ENCODE measurements at places on chromosomes 6 and 20.

GRCh38 chr6:106077170-106077569 lies 9.0 kb upstream of the PRDM1 start:
- no peak for DNase-seq

DNA sequence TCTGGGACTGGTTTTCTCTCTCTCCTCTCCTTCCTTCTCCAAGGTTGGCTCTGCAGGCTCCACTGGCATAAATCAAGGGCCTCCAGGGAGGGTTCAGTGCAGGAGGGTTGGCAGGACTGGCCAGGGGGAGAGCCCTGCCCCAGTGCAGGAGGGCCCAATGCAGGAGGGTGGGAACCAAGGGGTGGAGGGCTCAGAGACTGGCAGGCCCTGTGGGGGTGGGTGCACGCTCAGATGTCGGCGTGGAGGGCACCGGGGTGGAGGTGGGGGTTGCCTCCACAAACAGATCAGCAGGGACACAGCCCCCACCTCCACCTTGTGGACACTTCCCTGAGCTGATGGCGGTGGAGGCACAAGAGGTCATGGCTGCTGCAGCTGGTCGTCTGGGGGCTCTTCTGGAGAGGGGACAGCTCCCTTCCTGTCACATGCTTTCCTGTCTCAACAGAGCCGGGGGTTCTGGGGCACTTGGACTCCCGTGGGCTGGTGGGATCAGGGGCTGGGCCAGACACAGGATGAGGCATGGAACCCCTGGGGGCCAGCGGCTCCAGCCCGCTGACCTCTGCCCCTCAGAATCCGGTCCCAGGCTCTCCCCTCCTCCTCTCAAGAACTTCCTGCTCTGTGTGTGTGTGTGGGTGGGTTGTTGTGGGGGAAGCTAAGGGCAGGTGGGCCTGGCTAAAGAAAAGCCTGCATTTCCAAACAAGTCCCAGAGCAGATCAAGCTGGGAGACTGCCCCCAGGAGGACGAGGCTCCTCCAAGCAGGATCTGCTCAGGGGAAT lies 2.7 kb upstream of the ABHD16B start:
- no peak for DNase-seq

GRCh38 chr6:159067334-159067733 lies 22.5 kb upstream of the TAGAP start:
- DNase-seq: no peak

- no peak for DNase-seq
Observed at GRCh38 chr20:44020406-44021148, 105.9 kb downstream of the TOX2 start.

GRCh38 chr6:133705066-133705465 lies 183.8 kb upstream of the TCF21 start:
- DNase-seq: no peak

GRCh38 chr6:125913864-125914351 lies 42.7 kb upstream of the HINT3 start:
- peak; percentile 92 for DNase-seq
